ENCODE measurements at places on chromosomes 6 and 20.
A peak's percentile ranks its signal among the peaks of the same experiment; 100 is the strongest.

GRCh38 chr20:51089272-51089781 lies 66.4 kb upstream of the KCNG1 start:
- DNase-seq, result no peak

GRCh38 chr20:32707691-32708581 lies 34.2 kb upstream of the C20orf203 start:
- no peak for DNase-seq

DNA sequence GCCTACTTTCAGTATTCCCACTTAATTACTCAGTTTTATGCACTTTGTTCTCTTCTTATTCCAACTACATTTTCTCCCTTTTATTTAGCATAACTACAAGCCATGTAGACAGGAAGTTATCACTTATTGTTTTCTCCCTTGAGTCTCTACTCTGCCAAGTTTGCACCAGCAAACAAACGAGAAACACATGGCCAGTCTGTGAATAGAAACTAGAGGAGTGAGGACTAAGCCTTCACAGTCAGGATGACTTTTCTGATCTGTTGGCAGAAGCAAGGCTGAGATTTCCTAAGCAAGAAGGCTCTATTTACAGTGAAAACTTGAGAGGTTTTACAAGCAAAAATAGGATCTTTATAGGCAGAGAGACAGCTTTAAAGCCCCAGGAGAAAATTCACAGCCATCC lies 69.8 kb upstream of the TINAG start:
- DNase-seq, result no peak

- no peak for DNase-seq
These were observed 30.5 kb downstream of the ANKEF1 start for GRCh38 chr20:10065154-10065833.

DNA sequence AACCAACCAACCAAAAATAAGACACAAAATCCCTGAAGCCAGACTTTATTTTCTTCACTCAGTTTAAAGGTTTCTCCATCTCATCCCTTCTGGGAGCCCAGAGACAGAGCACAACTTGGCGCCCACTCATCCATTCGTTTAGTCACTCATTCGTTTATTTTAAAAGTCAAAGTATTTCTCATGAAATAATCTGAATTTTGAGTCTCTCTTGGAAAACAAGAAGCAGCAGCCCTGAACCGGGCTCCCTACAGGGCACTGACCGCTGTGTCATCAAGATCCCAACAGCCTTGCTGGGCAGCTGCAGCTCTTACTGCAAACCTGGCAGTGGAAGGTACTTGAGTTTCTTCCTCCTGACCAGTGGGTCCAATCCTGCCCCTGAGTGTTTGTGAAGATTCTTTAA lies 171.6 kb downstream of the THBS2 start:
- DNase-seq, result no peak

DNA sequence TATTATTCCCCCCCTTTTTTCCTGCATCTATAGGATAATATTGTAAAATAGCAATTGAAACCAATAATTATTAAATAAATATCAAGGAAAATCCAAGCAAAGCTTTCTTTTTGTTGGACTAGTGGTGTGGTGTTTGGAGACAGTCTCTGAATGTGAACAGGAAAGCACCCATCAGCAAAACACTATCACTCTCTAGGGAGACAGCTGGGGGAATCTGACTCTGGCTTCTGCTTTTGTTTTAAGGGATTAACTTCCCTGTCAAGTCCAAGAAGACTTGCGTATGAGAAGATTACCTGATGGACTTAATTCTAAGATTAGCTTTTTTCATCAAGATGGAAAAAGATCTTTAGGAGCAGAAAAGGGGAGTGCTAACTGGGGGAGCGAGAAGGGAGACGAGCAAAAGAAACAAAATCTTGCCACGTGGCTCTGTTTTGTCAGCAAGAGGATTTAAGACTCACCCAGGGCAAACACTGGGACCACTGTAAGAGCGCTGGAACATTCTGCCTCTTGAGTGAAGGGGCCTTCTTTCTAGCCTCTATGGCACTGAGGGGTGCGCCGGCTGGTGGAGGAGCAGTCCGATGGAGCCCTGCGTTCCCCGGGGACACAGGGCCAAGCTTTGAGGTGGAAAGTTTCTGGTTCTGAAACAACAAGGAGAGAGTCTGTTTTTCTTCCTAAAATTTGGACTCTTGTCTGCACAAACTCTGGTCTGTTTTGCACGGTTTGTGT lies 570 bp downstream of the TULP4 start:
- DNase-seq, result no peak

DNA sequence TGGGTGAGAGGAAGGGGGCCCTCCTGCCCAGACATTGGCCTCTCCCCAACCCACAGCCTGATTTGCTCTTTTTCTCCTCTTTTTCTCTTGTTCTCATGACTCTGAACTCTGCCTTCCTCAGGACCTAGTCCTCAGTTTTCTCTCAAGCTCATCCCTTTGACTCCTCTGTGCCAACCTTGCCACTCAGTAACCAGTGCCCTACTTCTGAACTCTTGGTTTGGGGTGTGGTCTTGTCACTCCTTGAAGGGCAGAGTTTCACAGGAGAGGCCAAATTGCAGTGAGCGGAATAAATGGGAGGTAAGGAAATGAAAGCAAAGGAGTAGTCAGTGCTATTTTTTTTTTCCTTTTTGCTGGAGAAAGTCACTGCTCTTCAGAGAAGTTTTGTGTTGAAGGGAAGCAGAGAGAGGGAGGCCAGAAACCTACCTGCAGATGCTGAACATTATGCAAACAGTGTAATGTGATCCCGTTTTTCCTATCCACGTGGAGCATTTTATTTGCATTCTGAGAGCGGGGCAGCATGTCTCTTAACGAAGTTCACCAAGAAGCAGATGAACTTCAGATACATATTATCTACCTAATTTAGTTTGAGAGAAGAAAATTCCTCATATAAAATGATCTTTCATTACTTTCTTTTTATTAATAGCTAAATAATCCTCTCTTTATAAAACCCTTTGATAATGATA lies 26.9 kb downstream of the CFAP61 start:
- DNase-seq, result no peak

GRCh38 chr6:137230547-137230946 lies 11.4 kb upstream of the IFNGR1 start:
- DNase-seq, result no peak

DNA sequence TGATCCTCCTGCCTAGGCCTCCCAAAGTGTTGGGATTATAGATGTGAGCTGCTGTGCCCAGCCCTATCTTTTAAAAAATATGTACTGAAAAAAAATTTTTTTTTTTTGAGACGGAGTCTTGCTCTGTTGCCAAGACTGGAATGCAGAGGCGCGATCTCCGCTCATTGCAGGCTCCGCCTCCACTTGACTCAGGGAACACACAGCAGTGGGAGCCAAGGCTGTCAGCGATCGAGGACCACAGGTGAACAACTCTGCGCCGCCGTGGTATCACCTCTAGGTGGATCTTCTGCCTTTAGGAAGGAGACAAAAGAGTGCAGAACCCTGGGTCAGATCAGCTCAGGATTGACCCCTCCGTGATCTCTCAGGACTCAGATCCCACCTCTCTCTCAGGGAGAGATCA lies 13.7 kb downstream of the RAET1E start:
- no peak for DNase-seq

- no peak for DNase-seq
These were observed 1.6 kb upstream of the HEY2 start for GRCh38 chr6:125747589-125748405.

DNA sequence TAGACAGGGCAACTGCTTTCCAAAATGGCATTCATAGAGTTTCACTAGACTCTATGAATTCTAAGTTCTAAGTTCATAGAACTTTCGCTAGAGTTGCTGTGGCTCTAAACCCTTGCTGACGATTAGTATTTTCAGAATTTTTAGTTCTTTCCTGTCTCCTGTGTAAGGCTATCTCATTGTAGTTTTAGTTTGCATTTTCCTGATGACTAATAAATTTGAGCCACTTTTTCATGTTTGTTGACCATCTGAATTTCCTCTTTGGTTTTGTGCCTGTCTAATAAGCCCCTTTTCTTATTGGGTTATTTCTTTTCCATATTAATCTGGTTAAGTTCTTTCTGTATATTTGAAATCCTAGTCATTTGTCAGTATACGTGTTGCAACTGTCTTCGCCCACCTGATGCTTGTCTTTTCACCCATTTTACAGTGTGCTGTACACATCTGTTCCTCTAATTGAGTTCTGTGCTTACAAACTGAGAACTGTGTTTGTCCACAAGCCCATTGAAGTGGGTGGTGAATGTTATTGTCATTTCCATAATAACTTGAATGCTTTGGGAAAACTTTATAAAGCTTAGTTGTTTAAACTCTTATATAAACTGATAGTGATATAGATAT lies 177.7 kb upstream of the CDYL start:
- DNase-seq, result no peak

DNA sequence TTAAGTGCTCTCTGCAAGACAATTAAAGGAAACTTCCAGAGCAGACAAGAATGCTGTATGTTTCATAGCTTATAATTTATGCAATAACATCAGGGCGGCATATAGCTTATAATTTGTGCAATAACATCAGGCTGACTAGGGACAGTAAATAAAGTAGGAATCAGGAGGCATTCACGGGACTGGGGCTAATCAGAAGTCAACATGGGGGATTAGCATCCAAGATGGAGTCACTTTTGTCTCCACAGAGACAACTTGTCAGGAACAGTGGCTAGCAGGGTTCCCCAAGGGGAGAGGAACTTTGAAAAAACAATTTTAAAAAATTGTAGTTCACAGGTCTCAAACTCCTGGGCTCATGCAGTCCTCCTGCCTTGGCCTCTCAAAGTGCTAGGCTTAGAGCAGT lies 3.3 kb upstream of the ZNF341 start:
- DNase-seq, result no peak

DNA sequence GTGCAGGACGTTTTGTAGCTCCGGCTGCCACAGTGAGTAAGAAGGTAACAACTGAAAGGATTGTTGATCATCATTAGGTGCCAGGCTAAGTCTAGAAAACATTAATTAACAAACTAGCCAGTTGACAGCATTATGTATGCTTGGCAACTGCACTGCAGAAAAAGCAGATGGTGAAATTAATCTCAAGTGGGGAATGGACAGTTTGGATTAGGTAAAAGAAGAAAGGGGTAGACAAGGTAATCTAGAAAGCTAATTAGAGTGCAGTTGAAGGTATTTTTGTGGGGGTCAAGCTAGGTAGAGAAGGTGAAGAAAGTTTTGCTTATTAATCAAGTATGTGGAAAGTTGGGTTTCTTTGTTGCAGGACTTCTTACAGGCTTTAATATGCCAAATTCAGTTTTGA lies 69.7 kb upstream of the HINT3 start:
- DNase-seq, result no peak

- no peak for DNase-seq
These were observed 1.4 kb downstream of the PAQR8 start for GRCh38 chr6:52363228-52363867.

DNA sequence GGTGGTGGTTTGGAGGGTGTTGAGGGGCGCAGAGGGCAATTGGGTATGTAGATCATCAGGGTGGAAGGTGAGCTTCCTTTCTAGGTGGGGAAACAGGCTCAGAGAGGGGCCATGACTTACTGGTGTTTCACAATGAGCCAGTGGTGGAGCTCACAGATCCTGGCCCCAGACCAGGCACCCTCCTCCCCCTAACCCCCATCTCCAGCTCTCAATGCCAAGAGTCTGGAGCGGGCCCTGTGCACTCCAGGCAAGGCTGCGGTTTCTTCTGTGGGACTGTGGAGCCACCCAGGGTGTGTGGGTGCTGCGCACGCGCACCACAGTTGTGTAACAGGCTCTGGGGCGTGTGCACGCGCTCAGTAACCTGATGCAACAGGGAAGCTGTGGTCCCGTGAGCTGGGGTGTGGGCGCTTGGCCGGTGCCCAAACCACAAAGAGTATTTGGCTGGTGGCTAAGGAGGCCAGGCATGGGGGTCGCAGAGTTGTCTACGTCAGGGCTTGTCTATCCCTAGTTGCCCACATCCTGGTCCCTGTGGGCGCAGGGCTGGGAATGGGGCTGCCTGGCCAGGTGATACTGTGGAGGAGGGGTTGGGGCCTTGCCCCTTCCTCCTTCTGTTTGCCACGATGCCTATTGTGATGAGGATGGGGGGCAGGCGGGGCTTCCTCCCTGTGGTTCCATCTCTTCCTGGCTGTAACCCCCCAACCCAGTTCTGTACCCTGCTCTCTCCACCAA lies 37.5 kb upstream of the MRPS18A start:
- DNase-seq, result peak; percentile 27

- no peak for DNase-seq
These were observed 39.3 kb downstream of the ATXN1 start for GRCh38 chr6:16721977-16722376.

GRCh38 chr6:7165002-7165889 lies 57.5 kb downstream of the RREB1 start:
- no peak for DNase-seq

- DNase-seq, result no peak
These were observed 33.4 kb upstream of the SLC22A1 start for GRCh38 chr6:160088069-160088783.

GRCh38 chr20:7930343-7930742 lies 9.9 kb downstream of the HAO1 start:
- no peak for DNase-seq

- no peak for DNase-seq
These were observed 320.1 kb upstream of the PRND start for GRCh38 chr20:4401601-4402000.

- no peak for DNase-seq
These were observed 27.8 kb downstream of the ASIP start for GRCh38 chr20:34268851-34269636.

- no peak for DNase-seq
These were observed 17.6 kb downstream of the SYTL3 start for GRCh38 chr6:158667360-158667981.

GRCh38 chr6:35365594-35366203 lies 23.3 kb downstream of the PPARD start:
- DNase-seq, result no peak

- DNase-seq, result no peak
These were observed 3.6 kb upstream of the CD83 start for GRCh38 chr6:14113976-14114375.

DNA sequence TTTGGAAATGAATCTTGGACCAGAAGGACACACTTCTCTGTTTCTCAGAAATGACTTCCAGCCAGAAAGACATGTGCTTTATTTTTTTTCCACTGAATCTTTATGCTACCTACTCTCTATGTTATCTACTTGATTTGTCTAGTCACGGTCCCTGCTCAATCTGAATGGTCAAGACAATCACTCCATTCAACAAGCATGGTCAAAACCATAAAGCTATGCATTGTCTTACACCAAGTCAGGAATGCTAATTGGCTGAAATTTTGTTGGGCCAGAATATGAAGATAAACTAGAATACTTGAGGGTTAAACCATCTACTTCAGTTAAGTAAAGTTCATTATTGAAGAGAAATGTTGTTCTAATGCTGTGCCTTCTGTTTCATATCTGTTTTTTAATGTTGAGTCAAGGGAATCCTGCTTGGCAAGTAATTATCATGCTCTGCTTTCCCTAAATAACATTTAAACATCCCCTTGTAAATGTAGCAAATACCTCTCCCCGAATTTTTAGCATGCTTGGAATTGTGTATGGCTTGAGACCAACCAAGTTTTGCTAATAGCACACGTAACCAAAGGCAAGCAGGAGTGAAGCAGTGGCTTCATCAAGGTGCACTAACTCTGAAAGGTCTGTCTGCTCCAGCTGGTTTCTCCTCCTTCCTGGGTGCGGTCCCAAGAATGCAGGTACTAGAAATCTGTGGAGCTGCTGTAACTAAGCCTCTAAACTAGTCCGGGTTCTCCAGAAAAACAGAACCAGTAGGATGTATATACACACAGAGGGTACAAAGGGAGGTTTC lies 190.3 kb upstream of the CDYL start:
- DNase-seq, result no peak
